ENCODE measurements at places on chromosomes 5 and 9.

GRCh38 chr5:95988877-95989276, 27.2 kb upstream of the ELL2 start:
- no peak for DNase-seq

GRCh38 chr9:137788561-137789294, 88.9 kb upstream of the CACNA1B start:
- DNase-seq: no peak

DNA sequence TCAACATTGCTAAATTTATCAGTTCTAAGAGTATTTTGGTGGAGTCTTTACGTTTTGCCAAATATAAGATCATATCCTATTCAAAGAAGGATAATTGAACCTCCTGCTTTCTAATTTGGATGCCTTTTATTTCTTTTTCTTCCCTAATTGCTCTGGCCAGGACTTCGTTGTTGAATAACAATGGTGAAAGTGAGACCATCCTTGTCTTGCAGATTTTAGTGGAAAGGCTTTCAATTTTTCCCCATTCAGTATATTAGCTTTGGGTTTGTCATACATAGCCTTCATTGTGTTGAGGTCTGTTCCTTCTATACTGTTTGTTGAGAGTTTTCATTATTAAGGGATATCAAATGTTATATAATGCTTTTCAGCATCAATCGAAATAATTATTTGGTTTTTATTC, 1974.2 kb upstream of the ACO1 start:
- DNase-seq: no peak

DNA sequence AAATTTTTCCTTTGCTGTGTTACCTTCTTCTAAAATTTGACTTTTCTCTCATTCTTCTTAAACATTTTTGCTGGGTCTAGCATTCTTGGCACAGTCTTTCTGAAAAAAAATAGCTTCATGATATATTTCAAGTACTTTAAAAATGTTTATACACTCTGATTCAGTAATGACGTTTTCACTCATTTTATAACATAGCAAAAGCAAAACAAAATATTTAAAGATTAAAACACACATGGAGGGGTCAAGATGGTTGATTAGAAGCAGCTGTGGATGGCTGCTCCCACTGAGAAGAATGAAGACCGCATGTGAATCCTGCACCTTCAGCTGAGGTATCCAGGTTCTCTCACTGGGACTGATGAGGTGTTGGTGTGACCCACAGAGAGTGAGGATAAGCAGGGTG, 188.2 kb downstream of the SGCD start:
- no peak for DNase-seq

- no peak for DNase-seq
Measured at GRCh38 chr9:8456344-8456743, 656.8 kb upstream of the DMAC1 start.

- no peak for DNase-seq
Measured at GRCh38 chr9:108411632-108412031, 444.2 kb downstream of the ACTL7B start.

DNA sequence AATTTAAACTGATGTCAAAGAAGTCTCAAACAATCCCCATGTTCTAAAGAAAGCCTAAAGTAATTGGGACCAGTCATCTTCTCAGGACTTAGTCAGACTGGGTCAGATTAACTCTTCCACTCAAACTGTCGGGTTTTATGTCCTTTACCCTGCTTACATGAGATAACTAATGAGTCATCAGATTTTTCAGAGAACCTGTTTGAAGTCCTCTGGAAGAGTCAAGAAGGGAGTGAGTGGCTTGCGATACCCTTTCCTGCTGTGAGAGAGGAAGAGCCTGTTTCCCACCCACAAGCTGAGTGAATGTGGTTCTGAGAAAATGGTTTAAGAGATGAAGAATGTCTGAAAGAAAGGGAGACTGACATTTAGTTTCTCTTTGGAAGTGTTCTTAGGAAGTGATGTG, 1866.7 kb upstream of the C9orf72 start:
- DNase-seq: no peak

- no peak for DNase-seq
Measured at GRCh38 chr5:96538808-96539250, 105.8 kb upstream of the PCSK1 start.

DNA sequence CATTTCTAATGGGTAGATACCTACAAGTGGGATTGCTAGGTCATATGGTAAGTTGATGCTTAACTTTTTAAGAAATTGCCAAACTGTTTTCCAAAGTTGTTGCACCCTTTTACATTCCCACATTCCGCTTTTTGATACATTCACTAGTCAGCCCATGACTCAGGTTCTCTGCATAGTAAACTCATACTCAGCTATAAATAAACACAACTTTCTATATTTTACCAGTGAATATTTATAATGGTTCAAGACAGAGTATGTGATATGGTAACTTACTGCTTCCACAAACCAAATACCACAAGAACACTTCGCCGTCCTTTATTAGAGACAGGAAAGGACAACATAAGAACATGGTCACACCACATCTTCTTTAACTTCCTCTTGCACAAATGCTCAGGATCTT, 54.0 kb downstream of the PLPP1 start:
- DNase-seq: no peak

DNA sequence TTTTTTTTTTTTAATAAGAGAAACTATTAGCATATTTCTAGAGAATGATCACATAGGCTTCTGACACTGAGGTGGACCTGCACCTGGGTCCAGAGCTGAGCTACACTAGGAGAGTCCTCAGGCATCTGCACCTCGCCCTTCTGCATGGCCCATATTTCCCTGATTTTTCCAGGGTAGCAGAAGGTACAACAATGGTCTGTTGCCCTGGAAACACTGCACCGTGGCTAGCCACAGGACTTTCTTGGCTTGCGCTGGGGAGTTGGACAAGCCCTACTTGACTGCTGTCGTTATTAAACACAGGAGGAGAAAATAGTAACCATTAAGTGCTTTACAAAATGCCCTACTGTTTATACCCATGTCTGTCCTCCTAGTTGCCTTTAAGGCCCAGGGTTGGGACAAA, 615.7 kb upstream of the MEF2C start:
- no peak for DNase-seq

- DNase-seq: no peak
Measured at GRCh38 chr5:142215915-142216681, 107.5 kb downstream of the NDFIP1 start.

DNA sequence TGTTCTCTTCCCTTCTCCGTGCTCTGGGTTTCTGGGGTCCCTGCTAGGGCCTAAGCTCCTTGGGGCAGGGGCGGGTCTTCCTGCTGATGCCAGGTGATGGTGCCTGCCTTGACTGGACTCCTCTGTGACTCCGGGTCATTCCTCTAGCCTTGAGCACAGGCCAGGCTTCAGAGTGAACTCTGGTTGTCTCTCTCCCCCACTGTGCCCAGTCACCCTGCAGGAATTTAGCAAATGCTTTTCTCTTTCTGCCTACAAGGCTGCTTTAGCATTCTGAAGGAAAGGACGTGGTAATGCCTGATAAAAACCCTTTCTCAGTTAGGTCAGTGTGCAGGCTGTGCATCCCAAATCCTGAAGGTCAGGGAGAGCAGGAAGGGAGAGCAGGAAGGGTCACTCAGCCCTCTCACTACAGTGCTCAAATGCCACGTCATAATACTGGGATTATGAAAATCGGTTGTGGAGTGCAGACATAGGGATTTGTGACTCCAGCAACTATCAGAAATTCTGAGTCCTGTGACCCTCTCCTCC, 2.7 kb downstream of the CXCL14 start:
- no peak for DNase-seq

DNA sequence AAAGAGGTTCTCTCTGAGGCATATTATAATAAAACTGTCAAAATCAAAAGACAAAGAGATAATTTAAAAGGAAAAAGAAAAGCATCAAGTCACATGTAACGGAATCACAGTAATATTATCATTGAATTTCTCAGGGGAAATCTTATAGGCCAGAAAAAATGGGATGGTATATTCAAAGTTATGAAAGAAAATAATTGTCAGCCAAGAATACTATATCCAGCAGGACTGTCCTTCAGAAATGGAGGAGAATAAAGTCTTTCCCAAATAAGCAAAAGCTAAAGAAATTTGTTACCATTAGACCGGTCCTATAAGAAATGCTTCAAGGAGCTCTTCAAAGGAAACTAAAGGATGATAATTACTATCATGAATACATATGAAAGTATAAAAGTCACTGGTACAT, 342.0 kb upstream of the GRAMD2B start:
- no peak for DNase-seq

DNA sequence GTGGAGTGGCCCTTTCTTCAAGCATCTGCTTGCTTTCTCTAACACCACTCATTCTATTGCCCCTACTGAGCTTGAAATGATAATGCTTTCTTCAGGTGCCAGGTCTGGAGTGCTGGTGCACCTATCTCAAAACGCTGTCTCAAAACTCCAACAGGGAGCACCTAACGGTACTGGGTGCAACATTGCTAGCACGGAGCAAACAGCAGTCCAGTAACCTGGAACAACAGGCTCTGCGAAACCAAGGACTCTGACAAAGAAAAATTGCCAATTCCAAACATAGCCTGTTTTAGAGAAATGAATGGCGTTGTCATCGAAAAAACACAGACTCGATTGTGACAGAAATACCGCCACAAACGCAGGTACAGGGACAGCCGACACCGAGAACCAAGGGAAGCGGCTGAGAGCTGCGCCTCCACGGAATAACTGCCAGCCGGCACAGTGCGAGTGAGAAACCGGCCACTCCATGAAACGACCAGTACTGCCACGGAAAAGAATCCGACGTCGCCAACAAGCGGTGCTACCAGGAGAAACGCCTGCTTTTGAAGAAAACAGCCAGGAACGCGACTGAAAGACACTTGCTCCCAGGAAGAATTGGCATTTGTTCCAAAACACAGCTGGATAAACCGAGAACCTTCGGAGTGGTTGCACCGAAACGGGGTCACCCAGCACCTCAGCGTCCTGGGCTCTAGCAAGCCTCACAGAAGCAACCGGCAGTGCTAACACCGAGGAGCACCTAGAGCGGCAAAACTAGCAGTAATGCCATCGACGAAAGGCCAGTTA, 3.1 kb downstream of the ANXA2R start:
- DNase-seq: peak; percentile 49

DNA sequence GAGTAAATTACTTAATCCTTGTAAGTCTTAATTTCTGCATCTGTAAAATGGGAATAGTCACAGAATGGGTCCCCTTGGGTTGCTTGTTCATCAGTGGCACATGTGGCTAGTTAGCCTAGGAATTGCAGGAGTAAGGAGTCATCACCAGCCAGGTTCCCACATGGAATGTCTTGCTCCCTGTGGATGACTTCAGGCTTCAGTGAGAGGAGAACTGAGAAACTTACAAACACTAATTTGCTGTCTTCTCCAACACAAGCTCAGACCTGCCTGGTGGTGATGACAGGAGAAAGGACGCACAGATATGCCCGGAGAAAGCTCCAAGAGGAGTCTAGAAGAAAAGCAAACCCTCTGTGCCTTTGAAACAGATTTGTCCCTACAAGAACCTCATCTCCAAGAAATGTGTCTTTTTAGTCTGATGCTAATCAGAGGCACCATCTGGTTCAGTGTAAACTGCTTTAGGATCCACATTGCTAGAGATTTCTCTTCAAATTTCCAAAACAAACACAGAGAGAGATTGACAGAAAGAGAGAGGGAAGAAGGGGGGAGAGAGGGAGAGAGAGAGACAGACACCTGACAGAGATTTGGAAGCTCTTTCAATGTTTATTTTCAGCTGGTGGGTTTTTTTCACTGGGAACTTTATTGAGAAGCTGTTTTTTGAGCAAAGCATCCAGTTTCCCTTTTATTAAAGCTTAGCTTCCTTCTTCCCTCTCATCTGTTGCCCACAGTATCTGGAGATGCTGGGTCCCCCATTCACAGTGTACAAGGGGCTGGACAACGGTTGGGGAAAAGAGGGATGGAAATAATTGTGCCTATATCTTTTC, 128.3 kb downstream of the DOCK2 start:
- DNase-seq: peak; percentile 97

Data from brain (organoid and tissue), 16 donors.